Panc1 (cell line): ENCODE measurements at places on chromosomes 1 and 21. TPM values are rescaled to one million over a fixed set of nuclear protein-coding genes. Genes with fewer than 3 reads are reported as not detected.

The CLDN14 gene
- total RNA-seq = not detected

The NLRP3 gene
- total RNA-seq = 0.33 TPM

GRCh38 chr1:201468501-201468843, 516 bp downstream of the PHLDA3 start:
- peak overlapping the region; percentile 54 for H3K4me3 ChIP-seq
- H3K4me1 ChIP-seq = no peaks in the 10 kb centered on the region
- no peaks in the 10 kb centered on the region for H3K36me3 ChIP-seq
- H3K27ac ChIP-seq = peak overlapping the region; percentile 35; the same call in 1 of the 2 replicates

- no peak for DNase-seq
- no peaks in the 10 kb centered on the region for H3K36me3 ChIP-seq
- H3K4me1 ChIP-seq = peaks cover 4% of the 10 kb centered on the region
- no peak within 1 kb of the TSS for H3K27ac ChIP-seq
- H3K27me3 ChIP-seq = no peaks in the 10 kb centered on the region
- no peak within 1 kb of the TSS for H3K4me3 ChIP-seq
These were observed at the start of gene LDLRAD2 for GRCh38 chr1:21811875-21812305. Gene LDLRAD2, plus strand, starts transcription at chr1:21812265. Its CDS starts 187 bp downstream, at chr1:21812452.

DNA sequence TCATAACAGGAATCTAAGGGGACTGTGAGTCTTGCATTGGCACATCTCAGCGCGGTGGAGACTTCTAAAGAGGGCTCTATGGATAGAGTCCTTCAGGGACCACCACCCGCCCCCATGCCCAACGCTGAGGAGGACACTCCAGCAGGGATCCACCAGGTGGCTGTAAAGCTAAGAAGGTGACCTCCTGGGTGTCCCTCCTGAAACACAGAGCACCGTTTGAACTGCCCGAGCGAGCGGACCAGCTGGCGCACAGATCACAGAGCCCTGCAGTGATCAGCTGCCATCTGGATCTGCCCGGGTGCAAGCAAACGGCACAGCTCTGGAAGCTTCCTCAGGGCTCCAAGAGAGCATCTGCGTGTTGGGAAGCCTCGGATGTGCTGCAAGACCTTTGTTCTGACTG, 51.3 kb upstream of the LYST start:
- H3K36me3 ChIP-seq = no peaks in the 10 kb centered on the region
- H3K27me3 ChIP-seq = no peaks in the 10 kb centered on the region
- no peak overlapping the region for H3K4me3 ChIP-seq
- peak overlapping the region; percentile 99 for H3K27ac ChIP-seq
- peaks cover 80% of the 10 kb centered on the region for H3K4me1 ChIP-seq
- DNase-seq = no peak
